ENCODE measurements at places on chromosomes 4 and X.

DNA sequence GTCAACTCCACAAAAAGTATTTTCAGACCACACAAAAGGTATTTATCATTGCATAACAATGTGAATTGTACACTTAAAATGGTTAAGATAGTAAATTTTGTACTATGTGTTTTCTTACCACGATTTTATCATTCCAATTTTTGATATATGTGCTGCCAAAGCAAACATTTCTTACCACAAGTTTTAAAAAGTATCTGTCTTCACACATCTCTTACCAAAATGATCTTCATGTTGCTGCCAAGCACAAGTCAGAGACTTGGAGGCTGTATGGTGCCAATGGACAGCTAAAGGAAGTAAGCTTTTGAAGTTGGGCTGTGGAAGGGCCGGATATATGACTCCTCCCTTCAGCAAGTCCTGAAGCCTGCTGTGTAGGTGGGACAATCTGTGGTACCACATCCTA lies 67.9 kb downstream of the TMLHE start:
- DNase-seq: no peak

DNA sequence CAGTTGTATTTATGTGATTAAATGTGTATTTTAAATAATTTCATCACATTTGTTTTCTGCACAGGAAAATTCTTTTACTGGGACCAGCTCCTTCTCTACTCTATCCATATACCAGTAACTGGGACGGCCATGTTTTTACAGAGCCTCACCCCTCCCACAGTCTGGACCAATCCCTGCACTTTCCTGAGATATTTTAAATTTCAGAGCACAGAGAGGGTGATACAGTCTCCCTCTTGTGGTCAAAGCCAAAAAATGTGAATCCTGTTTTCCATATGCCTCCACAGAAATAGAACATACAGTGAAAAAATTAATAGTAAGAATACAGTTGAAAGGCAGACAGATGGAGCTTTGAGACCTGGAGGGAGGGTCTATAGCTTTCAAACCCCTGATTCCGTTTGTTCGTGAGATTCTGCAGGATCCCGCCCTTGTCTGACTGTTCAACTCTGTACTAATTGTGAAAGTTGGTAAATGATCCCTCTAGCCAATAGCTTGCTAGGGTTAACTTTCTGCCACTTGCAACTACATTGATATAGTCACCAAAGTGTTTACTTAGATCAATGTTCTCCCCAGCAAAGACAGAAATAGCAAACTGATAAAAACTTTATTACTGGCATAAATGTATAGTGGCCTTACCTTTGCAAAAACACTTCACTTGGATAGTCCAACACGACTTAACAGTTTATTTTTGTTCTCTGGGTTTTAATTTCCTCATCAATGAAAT lies 172.2 kb downstream of the PPARGC1A start:
- DNase-seq: peak; percentile 6

GRCh38 chr4:986879-987623 lies at the start of gene IDUA:
Gene IDUA (plus strand): TSS chr4:987044. CDS start chr4:987085, 41 bp downstream.
- DNase-seq: peak; percentile 81

DNA sequence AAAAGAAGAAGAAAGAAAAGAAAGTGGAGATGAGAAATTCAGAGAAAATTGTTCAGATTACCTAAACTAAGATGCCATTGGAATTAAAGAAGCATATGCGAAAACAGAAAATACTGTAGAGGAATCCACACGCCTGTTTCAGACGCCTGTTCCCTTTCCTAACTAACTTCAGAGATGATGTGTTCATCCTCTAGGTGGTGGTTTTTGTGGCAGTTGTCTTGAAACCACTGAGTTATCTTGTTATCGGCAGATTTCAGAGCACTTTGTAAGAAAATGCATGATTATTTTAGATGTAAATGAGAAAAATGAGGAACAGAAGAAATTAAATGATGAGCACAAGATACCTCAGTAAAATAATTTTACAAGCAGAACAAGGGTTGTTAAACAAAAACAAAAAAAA lies 48.3 kb downstream of the FUNDC1 start:
- no peak for DNase-seq

DNA sequence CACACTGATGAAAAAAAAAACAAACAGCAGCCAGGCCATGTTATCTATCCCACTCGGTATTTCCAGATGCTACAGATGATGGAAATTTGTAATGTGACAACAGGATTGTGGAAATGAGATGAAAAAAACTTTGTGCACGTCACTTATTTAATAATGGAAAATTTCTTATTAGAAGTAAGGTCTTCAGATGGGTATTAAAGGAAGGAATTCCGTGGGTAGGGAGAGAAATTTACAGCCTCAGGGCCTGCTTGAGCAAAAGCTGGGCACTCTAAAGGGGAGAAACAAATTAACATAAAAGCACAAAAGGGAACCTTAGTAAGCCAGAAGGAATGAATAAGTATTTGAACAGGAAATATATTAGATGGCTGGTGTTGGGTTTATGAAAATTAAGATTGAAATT lies 4.2 kb upstream of the PKD2 start:
- DNase-seq: no peak

All from inflammatory macrophage (primary cell).